ENCODE measurements at places on chromosomes 16 and 17.

- no peak for DNase-seq
Observed at GRCh38 chr17:34879146-34879545, 82.1 kb downstream of the CCT6B start.

DNA sequence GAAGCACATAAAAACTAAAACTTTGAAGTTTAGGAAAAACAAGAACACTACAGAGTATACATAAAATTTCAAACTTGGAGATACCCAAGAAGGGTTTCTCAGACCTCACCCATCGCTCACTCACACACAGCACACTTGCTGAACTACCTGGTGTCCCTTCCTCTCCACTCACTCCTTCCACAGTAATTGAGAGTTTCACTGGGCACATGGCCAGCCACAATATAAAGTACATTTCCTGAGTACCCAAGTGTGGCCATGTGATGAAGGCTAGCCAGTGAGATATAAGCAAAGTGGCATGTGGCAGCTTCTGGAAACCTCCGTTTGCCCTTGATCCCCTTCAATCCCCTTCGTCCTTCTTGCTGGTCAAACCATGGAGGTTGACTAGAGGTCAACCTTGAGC, 11.9 kb downstream of the TOX3 start:
- DNase-seq: no peak

DNA sequence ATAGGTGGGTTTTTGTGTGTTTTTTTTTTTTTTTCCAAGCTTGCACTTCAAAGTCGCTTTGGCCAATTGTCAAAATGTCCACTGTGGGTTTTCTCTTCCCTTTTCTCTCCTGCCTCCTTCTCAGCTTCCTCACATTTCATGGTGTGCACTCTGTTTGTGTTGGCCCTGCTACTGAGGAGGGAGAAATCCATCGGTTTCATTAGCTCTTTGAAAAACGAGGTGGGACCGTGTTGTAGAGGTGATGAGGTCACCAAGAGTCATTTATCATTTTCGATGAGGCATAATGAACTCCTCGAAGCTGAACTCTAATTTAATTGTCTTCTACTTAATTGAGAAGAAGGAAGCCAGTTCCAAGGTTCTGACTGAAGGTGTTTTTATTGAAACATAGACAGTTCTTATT, 174.4 kb upstream of the TOX3 start:
- no peak for DNase-seq

DNA sequence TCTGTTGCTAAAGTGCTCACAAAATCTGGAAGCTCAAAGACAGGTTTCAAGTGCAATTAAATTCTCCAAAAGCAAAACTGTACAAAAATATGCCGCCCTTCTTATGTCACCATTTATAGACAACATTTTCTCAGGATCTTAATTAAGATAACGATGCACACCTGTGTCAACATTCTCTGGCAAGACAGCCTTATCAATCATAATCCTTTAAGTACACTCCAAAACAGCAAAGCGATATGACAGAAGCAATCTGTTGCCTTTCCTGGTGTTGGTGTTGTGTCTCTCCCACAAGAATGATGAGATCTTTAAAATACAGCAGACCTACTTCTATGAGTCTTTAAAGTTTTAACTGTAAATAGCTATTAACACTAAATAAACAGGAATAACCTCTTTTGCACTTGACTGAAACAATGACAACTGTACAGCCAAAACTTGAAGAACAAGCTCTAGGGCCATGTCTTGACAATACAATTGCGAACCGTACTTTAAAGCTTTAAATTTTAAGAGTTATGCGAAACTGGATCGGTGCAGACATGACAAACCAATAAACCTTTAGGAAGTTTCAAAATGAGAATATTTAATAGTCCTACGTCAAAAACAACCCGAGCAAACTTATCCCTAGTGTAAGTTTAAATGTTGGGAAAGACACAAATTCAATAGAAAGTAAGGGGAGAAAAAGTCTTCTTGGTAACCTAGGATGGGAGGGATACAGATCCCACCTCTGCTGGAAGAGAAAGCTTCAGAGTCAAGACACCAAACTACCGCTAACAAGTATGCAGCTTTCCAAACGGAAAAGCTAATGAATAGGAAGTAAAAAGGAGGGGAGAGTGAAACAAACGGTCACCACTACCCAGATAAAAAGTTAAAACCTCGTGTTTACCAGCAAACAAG, 3.3 kb upstream of the IRX5 start:
- DNase-seq: no peak

DNA sequence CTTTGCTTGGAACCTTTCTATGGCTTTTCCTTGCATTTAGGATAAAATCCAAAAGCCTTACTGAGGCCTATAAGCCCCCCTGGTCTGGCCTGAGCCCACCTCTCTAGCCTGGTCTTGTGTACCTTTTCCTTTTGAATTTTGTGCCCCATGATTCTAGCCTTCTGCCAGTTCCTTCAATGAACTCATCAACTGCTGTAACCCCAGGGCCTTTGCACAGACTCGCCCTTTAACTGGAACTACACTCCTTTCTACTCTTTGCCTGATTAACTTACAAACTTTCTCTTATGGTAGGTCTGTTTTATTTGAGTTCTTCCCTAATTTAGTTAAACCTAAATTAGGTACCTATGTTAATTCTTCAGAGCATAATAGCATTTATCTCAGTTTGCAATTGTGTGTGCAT, 24.2 kb downstream of the GJD3 start:
- DNase-seq: no peak

DNA sequence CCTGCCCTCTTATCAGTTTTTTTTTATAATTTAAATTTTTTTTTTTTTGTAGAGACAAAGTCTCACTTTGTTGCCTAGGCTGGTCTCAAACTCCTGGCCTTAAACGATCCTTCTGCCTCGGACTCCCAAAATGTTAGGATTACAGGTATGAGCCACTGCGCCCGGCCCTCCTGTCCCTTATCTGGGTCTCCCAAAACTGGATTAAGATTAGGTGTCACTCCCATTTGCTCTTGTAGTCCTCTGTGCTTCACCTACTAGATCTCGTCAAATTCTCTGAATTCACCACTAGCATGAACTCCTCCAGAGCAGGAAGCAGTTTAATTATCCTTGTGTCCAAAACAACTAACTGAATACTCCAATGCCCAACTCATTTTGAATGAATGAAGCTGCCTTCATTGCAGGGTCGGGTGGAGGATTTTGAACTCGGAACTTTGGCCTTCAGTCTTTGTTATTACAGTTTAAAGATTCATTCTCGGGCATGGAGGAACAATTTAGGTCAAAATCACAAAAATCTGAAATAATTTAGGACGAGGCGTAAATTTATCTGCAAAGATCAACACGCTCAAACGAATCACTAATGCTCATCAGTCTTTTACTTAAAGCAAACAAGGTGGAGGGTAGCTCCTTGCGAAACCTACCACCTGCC, 802 bp upstream of the ATXN2L start:
- DNase-seq: no peak

- DNase-seq: peak; percentile 19
Observed at GRCh38 chr17:29369831-29370735, 20.1 kb upstream of the TAOK1 start.

DNA sequence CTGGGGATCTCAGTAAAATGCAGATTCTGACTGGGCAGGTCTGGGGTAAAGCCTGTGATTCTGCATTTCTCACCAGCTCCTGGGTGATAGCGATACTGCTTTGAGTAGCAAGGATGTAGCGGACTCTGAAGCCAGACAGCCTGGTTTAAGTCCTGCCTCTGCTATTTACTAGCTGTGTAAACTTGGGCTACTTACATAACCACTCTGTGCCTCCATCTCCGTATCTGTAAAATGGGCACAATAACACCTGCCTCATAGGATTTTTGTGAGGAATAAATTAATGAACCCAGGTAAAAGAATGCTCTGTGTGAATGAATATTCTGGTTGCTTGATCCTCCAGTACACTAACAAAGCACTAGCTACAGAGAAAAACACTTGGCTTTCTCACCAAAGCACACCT, 54.4 kb downstream of the TMEM132E start:
- DNase-seq: no peak

DNA sequence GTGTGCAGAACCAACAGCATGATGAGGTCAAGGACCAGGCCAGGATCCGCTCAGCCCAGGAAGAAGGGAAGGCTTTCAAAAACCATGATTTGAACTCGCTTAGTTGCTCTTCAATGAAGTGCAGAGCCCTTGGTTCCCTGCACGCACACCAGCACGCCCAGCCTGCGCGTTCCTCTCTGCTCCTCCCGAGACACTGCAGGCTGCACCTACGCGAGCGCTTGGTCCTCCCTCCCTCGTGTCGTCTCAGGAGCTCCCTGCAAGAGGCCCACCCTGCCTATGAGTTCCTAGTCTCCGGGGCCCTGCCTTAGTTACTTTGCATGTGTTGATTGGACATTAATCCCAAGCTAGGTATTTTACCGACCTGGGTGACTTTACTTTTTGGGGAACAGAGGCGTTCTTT, 132.9 kb upstream of the TNRC6C start:
- no peak for DNase-seq

All from activated gamma-delta T cell treated with anti-CD3 and anti-CD28 coated beads, Interleukin-2, amount 50 U/mL, for 16 hours (primary cell).